ENCODE measurements at places on chromosomes 1 and 21.

GRCh38 chr1:182071924-182072323 is 10.4 kb upstream of the ZNF648 start:
- DNase-seq: no peak

DNA sequence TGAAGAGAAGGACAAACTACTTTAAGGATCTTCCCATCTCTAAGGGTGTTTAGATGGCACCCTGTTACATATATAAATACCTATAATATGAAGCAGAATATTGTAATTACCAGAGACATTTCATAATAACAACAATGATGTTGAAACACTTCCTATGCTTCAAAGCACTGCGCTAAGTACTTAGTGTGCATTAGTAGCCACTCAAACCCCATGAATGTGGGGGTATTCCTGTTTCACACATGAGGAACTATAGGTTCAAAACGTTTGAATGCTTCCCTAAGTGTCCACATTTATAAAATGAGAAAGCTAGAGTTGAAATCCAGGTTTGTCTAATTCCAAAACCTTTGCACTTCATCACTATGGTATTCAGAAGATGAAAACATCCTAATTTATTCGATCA is 18.5 kb upstream of the OR10J5 start:
- DNase-seq: no peak

GRCh38 chr1:227921461-227922185 is 26.1 kb downstream of the WNT9A start:
- no peak for DNase-seq

- no peak for DNase-seq
These were observed 111.0 kb downstream of the GABPA start for GRCh38 chr21:25845729-25846256.

DNA sequence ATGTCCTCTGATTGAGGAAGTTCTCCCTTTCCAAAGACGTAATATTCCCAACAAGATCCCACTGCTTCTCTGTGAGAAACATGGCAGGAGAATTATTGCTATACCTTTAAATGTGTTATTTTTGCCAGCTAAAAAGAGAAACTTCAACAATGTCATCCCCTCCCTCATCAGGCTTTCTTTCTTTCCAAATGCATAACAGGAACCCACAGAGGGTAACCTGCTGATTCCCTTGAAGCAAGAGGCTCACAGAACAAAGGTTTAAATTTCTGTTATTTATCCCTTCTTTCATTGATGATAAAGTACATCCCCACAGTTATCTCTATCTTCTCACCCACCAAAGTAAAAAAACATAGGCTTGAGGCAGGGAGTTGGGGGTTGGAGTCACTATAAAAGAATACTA is 102.1 kb downstream of the SLC30A10 start:
- no peak for DNase-seq

DNA sequence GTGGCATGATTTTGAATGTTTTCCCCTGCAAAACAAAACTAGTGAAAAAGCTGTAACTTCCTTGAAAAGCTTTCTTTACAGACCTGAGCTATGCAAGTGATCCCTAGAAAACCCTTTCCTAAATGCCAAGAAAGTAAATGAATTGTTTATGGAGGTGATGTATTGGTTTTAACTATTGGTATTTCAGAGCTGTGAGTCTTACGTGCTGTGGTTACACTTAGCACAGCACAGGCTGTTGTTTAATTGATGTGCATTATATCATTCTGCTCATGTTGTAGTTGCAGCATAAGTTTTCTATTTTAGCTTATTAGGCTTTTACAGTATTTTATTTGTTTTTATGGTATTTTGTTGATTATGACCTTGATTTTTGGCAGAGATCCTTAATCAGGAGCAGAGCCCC is 74.1 kb upstream of the DYNLT5 start:
- DNase-seq: no peak

- no peak for DNase-seq
These were observed 90.9 kb downstream of the MAN1C1 start for GRCh38 chr1:25707280-25708016.

- no peak for DNase-seq
These were observed 1.5 kb upstream of the SYDE2 start for GRCh38 chr1:85202092-85202863.

- DNase-seq: no peak
These were observed 136.6 kb upstream of the IVNS1ABP start for GRCh38 chr1:185453496-185454192.

- no peak for DNase-seq
These were observed 25.5 kb upstream of the PTPRF start for GRCh38 chr1:43505077-43505780.

- peak; percentile 32 for DNase-seq
These were observed 43.0 kb downstream of the TMCC2 start for GRCh38 chr1:205270764-205271163.

DNA sequence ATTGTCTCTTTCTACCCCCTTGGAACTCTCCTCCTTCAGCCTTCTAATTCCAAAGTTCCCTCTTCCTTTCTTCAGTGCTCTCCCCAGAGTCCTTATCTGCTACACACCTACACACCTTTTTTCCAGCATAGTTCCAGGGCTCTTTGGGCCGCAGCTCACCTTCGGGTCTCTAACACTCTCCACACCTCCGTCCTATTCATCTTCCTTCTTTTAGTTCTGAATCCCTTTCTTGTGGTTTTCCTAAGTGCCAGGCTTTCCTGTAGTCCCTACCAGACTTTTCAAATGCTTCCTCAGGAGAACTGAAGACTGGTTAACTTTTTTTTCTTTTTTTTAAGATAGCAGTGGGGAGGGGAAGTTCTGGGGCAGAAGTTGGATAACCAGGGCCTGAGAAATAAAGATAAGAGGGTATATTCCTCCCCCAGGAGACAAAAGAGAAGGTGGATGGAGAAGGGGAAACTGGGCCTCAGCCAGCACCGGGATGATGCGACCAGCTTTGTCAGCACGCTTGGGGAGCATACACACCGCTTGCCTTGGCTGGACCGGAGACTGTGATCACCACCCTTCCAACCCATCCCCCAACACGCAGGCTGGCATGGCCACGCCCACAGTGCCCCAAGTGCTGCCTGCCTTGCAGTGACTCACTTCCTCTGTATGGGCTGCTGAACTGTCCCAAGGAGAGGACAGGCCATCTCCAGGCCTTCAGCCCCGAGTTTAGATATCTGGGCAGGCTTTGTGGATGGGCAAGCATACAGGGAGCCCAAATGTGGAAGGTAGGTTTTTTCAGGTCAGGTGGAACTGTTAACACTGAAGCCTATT is 2.5 kb upstream of the CERS2 start:
- peak; percentile 26 for DNase-seq

- no peak for DNase-seq
These were observed 49.4 kb downstream of the NID1 start for GRCh38 chr1:236015539-236015938.

- no peak for DNase-seq
These were observed 55.1 kb downstream of the CD58 start for GRCh38 chr1:116515702-116516101.
